ENCODE measurements at places on chromosomes 2 and 18.
A peak's percentile ranks its signal among the peaks of the same experiment; 100 is the strongest.

GRCh38 chr18:35842536-35842935, 129.9 kb upstream of the RMP24 start:
- no peak for DNase-seq

GRCh38 chr18:6368017-6368416, 46.7 kb downstream of the L3MBTL4 start:
- DNase-seq: no peak

DNA sequence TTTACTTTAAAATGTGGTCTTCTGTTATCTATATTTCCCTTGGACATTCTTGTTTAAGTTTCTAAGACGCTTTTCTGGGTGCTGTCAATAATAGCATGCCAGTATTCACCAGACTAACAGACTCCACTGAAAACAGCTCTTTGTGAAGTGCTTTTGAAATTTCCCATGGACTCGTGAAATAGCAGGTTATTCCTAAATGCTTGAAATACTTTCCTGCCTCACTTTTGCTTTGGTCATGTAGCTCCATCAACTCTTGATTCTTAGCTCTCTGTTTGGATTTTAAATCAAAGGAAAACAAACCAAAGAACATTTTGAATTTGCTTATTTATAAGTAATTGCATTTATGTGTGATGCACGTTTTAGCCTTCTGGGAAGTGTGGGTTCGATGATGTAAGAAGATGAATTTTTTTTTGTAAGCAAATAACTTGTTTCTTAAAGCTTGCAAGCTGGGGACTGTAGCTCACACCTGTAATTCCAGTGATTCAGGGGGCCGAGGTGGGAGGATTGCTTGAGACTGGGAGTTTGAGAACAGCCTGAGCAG, 147.8 kb downstream of the WDSUB1 start:
- no peak for DNase-seq

DNA sequence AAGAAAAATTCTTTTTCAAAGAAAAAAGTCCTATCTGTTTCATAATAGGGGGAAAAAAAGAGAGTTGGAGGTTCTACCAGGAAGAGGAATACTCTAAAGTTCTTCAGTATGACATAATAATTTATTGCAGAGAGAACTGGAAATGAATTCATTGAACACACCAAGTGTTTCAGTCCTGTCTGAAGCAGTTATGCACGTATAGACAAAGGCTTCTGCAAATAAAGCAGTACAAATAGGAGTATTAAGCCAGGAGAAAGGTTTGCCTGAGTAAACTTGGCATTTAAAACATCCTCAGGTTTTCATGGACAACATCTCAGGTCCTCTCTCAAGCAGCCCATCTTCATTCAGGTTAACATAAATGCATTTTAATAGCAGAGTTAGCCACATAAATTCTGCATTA, 141.6 kb downstream of the CCDC148 start:
- DNase-seq: no peak

GRCh38 chr2:238158509-238159070, at the start of gene ERFE:
ERFE (plus strand) TSS chr2:238158970; CDS start chr2:238159008, 38 bp downstream.
- DNase-seq: peak; percentile 45

- DNase-seq: no peak
Observed at GRCh38 chr2:59713577-59713976, 839.9 kb downstream of the BCL11A start.

DNA sequence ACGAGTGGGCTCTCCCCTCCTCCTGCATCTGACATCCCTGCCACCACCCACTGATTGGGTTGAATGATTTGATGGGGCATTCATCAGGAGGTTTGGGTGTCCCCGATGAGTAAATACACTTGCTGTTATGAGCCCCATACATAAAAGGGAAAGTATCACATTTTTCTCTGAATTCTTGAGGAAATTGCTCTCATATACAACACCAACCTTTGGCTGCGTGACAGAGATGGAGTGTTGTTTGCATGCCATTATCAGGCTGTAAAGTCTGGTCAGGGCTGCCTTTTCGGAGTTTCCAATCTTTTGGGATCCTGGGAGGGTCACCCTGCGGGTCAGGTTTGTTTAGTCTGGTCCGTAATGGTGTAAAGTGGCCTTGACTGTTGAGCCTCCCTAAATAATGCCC, 227.9 kb upstream of the SPRED2 start:
- DNase-seq: no peak

DNA sequence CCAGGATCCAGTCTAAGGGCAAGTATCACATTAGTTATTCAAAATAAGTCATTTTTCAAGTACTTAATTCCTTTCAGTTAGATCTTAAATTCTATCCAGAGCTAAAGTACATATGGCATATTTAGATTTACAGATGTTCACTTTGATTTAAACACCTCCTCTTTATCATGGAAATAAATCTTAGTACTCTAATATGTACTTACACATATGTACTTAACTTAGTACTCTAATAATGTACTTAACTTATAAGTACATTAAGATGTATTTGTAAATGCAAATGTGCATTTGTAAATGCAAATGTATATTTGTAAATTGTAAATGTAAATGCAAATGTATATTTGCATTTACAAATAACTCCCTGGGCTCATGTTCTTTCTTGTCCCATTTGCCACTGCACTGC, 14.6 kb downstream of the PIGN start:
- DNase-seq: no peak

DNA sequence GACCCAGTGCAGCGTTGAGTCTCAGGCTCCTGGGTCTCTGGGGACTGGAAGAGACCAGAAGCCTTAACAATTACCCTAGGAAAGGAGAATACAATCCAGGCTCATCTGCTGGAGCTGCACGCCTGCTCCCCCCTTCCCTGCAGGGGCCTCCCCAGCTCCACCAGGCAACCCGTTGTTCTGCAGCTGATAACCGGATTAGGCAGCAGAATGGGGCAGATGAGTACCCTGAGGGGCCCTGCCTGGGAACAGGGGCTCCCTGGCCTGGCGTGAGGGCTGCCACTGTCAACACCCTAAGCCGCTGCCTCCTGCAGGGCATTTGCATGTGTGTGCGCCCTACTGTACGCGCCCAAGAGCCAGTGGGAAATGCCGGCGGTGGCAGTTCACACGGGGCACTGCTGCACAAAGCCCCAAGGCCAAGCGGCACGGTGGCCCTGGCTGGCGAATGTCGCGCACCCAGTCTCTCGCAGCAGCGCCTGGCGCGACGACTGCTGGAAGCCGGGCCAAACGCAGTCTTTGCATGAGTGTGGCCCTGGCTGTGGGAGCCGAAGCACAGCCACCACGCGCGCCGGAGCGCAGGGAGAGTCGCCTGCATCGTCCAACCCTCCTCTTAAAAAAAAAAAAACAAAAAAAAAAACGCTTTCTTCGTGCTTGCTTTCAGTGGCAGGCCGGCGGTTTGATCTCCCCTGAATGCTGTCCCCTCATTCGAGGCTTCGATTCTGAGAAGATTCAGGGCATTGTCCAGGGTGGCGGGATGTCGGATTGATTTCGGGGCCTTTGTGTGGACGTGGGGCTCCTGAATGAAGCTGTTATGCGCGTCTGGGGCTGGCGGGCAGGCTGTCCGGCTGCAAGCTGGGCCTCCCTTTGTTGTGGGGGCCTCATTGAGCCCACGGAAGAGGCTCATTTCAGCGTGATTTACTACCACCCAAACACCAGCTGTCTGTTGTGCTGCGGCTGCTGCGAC, 63.8 kb downstream of the SETBP1 start:
- no peak for DNase-seq

DNA sequence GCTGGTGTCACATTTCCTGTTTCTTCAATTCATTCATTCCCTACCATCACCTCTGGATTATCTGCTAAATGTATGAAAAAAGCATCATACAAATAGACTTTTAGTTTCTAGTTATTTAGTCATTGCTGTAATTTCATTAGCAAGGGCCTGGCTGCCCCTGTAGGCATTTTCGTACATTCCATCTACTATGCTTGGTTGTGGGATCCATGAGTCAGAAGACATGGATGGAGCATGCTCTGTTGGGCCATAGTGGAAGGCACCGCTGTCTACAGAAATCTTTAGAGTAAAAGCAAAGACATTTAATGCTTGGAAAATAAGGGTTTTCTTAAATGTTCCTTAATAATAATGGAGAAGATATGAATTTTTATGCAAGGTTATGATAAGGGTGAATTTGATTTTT, 324.8 kb upstream of the MEIS1 start:
- DNase-seq: no peak

DNA sequence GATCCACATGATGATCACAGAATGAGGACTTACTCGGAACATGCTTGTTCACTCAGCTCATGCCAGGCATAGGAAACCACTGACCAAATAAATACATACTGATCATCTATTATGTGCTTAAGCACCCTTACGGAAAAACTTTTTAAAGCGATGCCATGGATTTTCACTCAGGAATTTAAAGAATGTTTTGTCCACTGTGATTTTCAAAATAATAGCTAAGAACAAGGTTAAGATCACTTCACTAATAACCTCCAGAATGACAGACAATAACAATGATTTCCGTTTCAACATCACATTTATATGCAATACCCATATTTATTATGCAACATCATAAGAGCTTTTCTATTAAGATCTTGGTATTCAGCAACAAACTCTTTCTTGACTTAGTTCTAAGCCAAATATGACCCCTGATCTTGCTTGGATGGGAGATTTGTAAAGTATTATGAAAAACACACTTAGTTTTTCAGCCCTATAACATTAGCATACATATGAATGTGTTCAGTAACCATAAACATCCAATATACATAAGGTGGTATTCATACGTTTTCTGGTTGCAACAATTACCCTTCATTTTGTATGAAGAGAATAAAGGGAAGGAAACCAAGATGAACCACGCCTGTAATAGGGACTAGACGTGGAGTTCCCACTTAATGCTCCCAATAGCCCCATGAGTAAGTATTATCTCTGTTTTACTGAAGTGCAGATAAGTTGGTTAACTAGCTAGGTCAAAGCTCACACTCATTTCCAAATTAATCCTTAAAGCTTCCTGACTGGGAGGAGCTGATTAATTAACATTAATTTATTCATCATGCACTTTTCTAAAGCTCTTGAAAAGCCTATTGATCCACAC, 1.9 kb downstream of the CD302 start:
- DNase-seq: no peak

DNA sequence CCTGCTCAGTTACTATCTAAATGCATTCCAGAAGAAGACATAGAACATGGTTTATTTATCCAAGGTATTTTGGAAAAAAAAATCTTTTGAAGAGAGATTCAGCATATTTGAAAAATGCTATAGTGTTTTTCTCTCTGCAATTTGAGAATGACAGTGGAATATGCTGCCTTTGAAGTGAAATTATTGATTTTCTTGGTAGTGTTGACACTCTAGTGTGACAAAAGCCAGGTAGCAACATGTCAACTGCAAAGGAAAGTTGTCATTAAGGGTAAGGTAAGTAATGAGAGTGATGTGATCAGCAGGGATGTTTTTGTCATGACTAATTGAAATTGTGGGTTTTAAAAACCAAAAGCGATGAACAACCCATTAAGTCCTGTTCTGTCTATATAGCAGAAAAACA, 1387.1 kb upstream of the TMEFF2 start:
- no peak for DNase-seq

- no peak for DNase-seq
Observed at GRCh38 chr2:217367464-217367863, 507.6 kb upstream of the TNP1 start.

DNA sequence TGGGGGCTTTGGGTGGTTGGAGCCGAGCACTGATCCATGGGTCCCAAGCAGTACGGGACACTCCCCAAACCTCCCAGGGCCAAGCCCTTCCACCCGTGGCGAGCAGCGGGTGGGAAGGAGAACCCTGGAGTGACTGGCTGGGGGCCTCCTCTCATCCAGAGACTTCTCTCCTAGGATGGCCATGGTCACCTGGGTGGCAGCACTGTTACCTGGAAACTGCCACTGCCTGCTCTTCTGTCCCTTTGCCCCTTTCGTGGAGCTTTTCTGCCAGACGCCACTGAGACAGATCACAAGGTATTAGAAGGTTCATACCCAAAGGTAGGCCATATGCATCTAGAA, 26.9 kb downstream of the CENPO start:
- no peak for DNase-seq

- no peak for DNase-seq
Observed at GRCh38 chr2:66270247-66270646, 164.7 kb upstream of the MEIS1 start.

DNA sequence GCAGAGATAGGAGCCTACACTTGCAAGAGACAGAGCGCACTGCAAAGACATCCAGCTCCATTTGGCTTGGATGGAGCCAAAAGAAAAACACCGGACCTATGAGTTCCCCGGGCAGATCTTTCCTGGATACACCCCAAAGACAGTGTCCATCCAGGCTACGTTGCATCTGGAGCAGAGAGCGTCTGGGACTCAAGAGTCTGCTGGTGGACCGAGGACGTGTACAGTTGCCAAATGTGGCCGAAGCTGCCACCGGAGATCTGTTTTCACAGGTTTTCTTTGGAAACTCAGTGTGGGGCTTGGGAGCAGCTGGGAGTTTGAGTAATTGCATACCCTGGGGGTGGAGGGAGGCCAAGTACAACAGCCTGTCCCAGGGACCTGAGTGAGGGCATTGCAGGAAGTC, 192.3 kb upstream of the OSR1 start:
- DNase-seq: no peak

GRCh38 chr2:195343540-195343939, 313.5 kb upstream of the SLC39A10 start:
- no peak for DNase-seq

DNA sequence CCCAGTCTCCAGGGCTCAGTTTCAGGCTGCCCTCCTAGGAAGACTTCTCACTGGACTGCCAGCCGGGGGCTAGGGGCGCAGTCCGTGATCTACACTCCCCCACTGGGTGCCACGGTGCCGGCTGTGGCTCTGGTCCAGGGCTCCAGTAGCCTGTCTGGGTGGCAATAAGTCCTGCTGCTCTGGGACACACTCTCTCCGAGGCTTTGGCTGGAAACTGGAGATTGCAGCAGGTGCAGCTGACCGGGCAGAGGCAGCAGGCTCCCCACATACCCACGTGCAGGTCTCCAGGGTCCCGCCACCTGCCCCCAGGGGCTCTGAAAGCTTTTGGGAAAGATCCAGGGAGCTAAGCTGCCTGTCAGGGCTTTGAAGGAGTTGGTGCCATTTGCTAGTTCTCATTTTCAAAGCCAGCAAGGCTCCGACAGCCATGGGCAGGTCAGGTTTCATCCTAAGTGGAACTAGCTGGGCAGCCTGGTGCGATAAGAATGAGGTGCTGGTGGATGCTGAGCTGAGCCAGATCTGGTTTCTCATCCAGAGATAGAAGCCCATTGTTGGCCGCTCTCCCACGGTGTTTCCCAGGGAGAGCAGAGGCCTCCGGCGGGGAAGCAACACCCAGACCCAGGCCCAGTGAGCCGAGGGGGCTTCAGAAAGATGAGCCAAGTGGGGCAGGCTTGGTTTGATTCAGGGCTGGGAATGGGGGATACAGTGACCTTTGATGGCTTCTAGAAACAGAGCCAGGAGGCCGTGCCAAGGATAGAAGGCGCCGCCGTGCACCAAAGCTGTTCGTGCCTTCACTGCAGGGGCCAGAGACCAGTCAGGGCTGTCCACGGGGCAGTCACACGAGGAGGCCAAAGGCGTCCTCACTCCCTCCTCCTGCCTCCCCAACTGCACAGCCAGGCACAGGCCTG, 141.7 kb upstream of the GPC1 start:
- no peak for DNase-seq

DNA sequence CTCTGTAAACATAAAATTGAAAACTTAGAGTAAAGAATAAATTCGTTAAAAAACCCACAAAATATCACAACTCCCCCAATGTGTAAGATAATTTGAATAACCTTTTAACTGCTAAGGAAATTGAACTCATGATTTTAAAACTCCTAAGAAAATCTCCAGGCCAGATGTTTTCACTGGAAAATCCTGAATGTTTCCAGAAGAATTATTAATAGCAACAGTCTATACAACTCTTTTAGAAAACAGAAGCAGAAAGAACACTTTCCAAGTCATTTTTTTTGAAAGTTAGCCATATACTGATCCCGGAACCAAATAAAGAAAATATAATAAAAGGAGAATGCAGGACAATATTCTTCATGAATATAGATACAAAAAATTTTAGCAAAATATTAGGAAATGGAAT, 165.6 kb downstream of the ACOXL start:
- DNase-seq: no peak
